Stimulated activated CD4-positive, alpha-beta T cell treated with anti-CD3 and anti-CD28 coated beads, Interleukin-12 subunit alpha, Interleukin-12 subunit beta, amount 100 ng/mL, for 4 hours (primary cell): ENCODE measurements at places on chromosomes 3 and 15.
A peak's percentile ranks its signal among the peaks of the same experiment; 100 is the strongest.

DNA sequence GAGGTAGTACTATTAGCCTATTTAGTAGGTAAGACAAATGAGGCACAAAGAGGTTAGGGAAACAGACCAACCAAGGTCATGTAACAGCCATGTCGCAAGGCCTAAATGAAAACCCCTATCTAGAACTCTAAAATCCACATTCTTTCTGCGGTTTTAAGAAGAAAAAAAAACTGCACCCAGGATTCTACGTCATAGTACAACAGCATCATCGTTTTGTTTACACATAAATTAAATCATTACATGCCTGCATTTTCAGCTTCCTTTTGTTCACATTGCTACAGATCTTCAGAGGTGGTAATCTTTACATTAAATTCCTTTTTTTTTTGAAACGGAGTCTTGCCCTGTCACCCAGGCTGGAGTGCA, 548 bp upstream of the PSMD6 start:
- no peak for DNase-seq

GRCh38 chr3:180358179-180358578, 243.8 kb upstream of the TTC14 start:
- no peak for DNase-seq

GRCh38 chr3:52272831-52273230, 5.6 kb downstream of the WDR82 start:
- no peak for DNase-seq

DNA sequence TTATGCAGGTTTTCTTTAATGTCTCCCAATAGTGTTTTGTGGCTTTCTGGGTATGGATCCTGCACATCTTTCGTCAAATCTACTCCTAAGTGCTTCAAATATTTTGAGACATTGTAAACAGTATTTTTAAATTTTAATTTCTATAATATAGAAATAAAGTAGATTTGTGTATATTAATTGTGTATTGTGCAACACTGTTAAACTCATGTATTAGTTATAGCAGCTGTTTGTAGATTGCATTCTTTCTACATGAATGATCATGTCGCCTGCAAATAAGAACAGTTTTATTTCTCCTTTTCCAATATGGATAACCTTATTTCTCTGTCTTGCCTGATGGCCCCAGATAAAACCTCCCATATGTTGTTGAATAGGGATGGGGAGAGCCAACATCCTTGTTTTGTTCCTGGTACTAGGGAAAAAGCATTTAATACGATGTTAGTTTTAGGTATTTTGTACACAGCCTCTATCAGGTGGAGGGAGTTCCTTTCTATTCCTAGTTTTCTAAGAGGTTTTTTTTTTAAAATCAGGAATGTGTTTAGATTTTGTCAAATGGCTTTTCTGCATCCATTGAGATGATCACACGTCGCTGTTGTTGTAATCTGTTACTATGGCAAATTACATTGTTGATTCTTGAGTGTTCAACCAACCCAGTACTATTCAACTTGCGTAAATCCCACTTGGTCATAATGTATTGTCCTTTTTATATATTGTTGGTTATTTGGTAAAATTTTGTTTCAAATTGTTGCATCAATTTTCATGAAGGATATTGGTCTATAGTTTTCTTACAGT, 71.1 kb upstream of the DGKG start:
- no peak for DNase-seq

GRCh38 chr3:16374047-16374934, 109.3 kb downstream of the OXNAD1 start:
- no peak for DNase-seq

GRCh38 chr3:1439395-1439794, 346.6 kb downstream of the CNTN6 start:
- DNase-seq = no peak

GRCh38 chr3:30477149-30477921, 129.1 kb upstream of the TGFBR2 start:
- no peak for DNase-seq

DNA sequence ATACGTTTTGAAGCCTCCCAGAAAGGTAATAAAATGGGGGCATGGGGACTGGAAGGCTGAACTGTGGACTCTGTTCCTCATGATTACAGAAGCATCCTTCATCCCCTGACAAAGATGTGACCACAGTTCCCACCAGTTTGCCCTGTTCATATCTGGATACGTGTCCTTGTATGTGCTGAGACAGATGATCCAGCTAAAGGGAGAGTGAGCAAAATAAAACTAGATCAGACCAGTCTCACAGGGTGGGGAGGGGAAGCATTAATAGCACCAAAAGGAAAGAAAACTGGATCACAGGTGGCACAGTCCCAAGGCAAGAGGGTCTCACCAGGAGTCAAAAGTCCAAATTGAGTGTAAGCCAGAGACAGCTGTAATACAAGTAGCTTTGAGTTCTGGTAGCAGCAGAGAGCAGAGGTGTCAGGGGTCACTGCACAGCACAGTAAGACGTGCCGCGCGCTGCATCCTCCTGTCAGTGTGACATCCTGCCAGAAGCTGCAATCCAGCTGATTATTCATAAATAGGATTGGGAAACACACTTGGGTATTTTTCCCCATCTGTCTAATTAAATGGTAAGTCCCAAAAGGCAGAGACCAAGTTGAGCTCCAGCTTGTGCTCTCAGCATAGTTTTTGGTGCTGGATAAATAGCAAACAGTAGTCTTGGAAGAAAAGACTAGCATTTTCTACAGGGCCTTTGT, 560.0 kb upstream of the CFAP20DC start:
- DNase-seq = no peak

GRCh38 chr3:181909241-181909640, 197.5 kb downstream of the SOX2 start:
- no peak for DNase-seq

DNA sequence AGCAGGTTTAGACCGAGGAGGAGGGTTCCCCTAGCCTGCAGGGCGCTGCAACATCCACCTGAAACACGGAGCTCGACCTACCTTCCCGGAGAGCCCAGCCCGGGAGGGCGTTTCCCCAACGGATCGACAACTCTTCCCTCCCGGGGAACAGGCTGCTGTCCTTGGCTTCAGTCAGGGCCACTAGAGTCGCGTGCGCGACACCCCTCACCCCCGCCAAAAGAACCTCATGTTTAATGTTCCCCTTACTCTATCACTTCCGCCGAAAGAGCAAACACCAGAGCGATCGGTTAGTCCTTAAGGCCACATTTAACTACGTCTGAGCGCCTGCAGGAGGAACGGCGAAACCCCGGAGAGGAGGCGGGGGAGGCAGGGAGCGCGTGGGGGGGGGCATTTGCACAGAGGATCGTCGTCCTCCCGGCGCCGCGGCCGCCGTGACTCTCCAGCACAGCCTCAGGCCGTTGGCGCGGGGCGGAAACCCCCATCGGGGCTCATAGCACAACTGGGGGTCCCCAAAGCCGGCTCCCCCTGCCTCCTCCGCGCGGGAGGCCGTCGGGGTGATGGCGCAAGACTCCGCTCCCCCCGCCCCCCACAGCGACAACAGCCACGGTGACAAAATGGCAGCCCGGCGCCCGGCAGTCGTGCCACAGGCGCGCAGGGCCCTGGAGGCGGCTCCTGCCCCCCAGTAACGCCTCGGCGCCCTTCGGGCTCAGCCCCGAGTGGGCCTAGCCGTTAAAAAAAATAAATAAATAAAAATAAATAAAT, 3.2 kb downstream of the ANP32A start:
- peak; percentile 68 for DNase-seq

- no peak for DNase-seq
Measured at GRCh38 chr3:190366133-190366532, 21.8 kb upstream of the CLDN16 start.

DNA sequence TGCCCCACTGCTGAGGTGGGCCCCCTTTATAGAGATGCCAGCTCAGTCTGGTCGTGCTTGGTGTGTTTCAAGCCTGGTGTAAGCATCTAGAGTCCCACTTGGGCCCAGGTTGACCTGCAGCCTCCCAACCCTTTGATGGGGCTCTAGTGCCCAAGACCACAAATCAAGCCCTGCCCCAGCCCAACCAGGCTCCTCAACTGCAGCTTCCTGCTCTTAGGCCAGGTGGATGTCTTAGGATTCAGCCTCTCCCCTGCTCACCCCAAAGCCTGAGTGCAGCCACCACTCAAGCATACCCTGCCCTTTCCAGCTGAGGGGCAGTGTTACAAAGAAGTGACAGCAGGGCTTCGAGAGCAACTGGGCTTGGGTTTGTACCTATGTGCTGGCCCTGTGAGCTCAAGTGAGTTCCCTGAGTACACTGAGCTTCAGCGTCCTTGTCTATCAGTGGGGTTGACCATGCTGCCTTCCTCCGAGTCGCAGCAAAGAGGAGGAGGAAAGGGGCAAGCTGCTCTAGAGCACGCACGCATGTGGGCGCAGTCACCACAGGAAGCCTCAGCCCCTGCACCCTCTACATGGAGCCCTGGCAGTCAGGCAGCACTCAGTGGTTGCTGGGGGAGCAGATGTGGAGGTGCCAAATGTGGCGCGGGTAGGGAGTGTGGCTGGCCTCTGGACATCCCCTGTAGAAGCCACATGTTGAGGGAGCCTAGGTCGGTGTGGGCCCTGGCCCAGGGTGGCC, 120.7 kb downstream of the EEFSEC start:
- DNase-seq = no peak

DNA sequence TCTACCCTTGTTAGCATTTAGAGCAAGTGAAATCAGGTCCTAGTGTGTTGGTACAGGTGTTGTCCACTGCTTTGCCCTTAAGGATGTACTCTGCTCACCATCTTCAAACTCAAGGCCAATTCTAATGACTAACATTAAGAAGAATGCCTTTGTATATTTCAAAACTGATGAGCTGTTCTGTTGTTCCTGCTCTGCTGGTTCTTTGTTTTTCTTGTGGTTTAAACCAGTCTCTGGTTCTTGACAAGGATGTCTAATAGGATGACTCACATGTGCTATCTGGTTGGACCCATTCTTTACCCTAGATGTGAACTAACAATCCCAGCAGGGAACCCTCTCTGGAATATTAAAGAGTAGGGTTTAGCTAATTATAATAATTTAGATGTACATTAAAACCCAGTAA, 17.3 kb downstream of the ABHD5 start:
- no peak for DNase-seq

DNA sequence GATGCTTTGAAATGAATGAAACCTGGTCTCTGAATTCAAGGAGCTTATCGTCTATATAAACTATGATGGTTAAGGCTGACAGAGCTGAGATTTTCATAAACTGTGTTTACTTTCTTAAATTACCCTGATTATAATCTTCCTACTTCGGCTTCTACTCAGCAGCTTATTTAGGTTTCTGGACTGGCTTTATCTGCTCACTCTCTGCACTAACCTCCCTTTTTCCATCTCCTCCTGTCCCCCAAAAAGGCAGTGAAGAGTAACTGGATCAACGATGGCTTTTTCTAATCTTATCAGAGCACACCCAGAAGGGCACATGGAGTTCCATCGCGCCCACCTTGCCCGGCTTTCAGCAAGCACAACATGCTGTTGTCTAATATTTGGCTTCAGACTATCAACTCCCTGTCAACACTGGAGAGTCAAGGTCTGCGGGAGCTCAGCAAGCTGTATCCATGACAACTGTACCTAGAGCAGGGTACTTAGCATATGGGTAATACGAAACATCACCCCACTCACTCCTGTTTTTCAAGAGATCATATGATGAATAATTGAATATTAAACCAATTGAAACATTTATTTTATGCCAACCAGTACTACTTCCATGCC, 417.3 kb downstream of the GABRB3 start:
- no peak for DNase-seq

DNA sequence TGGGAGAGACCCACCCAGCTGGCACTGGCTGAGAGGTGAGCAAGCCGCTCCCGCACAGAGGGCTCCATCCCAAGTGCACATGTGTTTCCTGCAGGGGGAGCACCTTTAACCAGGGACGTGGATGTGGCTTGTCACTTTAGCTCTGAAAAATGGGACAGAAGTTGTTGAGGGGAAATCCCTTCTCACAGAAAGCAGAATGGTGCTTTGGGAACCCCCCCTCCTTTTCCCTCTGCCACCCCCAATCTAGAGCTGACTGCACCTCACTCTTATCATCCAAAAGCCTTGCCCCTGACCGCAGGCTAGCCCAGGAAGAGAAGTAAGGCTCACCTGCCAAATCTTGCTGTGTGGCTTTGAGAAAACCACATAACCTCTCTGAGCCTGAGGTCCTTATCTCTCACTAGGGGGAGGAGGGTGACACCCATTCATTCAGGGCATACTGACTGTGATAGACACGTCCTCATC, 77.9 kb downstream of the RPN1 start:
- no peak for DNase-seq
